ENCODE measurements at places on chromosomes 3 and 15.

DNA sequence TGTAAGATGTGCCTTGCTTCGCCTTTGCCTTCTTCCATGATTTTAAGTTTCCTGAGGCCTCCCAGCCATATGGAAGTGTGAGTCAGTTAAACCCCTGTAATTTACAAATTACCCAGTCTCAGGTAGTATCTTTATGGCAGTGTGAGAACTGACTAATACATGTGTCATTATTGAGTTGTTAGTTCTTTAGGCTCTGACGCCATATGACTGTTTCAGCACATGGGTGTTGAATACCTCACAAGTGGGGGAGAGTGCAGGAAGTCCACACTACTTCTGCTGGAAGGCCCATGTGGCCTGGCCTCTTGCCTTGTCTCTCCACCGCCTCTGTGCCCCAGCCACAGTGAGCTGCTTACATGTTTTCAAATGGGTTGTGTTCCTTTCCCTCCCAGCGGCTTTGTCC is 28.5 kb downstream of the MFSD1 start:
- DNase-seq = no peak

DNA sequence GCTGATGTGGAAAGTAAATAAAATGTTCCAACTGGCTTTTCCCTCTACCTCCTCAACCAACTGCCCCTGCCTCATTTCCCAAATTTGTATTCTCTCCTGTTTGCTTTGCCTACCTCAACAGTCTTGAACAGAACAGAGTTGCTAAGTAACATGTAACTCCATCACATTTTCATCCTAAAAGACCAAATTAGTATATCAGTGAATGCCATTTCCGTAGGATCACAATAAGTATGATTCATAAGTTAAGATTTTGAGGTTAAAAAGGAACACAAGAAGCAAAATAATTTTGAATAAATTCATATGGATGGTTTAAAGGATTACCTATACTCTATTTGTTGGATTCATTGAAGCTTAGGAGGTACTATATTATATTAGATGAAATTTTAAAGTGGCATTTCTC is 154.9 kb downstream of the ECT2 start:
- no peak for DNase-seq

- no peak for DNase-seq
These were observed 665.5 kb downstream of the NTRK3 start for GRCh38 chr15:87591042-87591441.

DNA sequence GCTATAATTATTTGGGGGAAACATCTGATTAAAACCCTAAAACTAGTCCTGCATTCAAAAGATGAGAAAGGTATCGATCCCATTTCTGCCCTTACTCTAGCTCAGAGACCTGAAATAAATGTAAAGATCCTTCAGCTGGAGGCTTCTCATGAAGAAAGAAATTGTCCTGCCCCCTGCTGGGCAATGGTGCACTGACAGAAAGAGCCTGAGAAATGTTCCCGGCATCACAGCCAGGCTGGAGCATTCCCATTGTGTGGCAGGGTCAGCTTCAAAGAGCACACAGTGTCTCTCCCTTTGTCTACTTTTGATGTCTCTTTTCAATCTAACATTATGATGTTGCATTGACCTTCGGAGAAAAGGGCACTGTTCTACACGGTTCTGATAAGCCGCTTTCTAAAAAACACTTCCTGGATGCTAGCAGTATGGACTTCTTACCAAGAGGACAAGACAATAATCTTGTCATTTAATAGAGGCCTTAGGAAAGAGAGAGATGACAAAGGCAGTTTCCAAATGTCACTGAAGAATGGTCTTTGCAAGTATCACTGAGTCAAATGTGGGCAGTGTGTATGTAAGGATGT is 287.5 kb downstream of the MAGI1 start:
- DNase-seq = no peak

GRCh38 chr3:87082796-87083440 is 92.0 kb upstream of the VGLL3 start:
- DNase-seq = no peak

- no peak for DNase-seq
These were observed 14.8 kb downstream of the TSC22D2 start for GRCh38 chr3:150422907-150423306.

- DNase-seq = no peak
These were observed 56.0 kb downstream of the KBTBD12 start for GRCh38 chr3:127970966-127971592.

DNA sequence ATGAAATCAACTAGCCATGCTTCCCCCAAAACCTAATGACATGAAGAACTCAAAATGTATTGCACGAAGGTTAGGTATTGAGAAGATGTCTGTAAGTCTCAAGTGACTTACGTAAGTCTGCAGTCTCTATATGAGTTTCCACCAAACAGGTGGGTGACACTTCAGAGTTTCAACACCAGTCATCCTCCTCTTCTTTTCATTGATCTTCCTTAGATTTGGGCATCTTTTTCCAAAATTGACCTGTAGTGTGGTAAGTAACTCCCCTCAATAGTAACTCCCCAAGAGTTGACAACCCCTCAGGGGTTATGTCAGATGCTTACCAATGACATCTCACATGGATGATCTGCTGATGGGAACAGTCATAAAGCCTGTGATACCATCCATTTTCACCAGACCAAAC is 46.1 kb downstream of the GPR176 start:
- DNase-seq = no peak

DNA sequence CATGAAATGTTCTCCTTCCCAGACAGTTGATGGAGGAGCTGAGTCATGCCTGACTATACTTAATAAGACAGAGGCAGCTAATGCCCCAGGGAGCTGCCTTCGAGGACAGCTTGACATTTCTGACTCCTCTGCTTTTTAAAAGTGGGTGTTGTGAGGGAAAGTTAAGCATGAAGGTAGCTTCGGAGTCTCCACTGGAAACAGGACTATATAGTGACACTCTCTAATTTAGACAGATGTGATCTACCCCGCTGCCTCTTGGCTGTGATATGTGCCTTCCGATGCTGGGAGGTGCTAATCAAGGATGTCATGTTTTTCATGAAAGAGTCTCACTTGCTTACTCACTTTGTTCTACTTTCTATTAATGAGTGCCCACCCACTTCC is 72.7 kb downstream of the IL1RAP start:
- no peak for DNase-seq

- DNase-seq = no peak
These were observed 69.9 kb downstream of the RGMA start for GRCh38 chr15:93019090-93019489.

GRCh38 chr3:169077394-169077906 is 586.1 kb downstream of the MECOM start:
- DNase-seq = no peak

DNA sequence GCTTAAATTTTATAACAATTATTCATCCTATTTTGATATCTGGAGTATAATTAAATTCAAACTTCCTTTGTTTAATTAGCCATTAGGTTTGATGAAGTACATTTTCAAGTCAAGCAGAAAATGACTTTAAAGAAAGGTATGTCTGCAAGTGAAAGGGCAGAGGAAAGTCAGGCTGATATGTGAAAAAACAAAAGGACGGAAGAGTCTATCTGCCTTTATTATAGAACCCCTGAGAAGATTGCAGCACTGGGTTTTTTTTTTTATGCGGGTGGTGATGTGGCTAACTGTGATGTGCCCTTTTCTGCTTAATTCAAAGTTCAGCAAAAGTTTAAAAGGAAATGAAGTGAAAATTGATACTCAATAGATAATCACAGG is 83.2 kb downstream of the COL8A1 start:
- no peak for DNase-seq

DNA sequence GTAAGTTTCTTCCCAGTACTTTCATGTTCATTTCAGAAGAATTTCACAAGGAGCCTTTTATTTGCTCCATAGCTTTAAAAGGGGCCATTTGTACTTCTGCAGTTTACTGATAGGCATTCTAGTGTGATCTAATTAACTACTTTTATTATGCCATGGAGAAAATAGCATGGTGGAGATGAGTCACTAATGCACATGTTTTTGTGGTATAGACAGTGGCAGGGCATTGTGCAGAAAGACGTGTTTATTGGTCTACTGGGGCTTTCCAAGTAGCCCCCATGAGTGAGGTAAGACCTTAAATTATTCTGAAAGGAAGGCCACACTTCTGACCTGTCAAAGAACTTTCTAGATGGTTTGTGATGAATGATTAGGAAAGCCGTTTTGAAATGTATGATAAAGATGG is 810.0 kb upstream of the NR2F2 start:
- DNase-seq = no peak

DNA sequence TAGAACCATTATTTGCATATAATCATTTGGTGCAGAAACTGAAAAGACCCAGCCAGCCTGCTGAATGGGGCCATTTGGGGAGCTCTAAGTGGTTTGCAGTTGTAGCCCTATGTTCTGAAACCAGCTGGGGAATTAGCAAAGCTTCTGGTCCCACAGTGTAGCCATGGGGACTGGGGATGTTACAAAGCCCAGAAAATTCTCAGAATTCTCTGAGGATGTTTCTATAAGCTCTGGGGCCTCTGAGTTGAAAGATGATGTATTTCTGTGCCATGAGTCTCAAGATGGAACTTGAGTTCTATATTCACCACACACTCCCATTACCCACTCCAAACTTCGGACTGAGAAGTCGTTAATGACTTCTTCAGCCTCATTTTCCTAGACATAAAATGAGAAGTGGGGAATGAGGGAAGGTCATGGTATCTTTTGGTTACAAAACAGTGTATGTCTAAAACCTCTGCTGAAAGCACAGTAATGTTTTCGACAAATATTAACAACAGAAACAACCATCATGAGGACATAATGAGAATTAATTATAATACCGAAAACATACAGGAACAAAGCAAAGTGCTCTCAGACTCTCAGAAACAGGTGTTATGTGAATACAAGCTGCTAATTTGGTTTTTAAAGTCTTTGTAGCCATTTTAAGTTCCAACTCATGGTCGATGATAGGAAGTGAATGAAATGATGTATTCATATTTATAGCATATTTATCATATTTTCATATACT is 89.4 kb downstream of the RFTN1 start:
- no peak for DNase-seq

DNA sequence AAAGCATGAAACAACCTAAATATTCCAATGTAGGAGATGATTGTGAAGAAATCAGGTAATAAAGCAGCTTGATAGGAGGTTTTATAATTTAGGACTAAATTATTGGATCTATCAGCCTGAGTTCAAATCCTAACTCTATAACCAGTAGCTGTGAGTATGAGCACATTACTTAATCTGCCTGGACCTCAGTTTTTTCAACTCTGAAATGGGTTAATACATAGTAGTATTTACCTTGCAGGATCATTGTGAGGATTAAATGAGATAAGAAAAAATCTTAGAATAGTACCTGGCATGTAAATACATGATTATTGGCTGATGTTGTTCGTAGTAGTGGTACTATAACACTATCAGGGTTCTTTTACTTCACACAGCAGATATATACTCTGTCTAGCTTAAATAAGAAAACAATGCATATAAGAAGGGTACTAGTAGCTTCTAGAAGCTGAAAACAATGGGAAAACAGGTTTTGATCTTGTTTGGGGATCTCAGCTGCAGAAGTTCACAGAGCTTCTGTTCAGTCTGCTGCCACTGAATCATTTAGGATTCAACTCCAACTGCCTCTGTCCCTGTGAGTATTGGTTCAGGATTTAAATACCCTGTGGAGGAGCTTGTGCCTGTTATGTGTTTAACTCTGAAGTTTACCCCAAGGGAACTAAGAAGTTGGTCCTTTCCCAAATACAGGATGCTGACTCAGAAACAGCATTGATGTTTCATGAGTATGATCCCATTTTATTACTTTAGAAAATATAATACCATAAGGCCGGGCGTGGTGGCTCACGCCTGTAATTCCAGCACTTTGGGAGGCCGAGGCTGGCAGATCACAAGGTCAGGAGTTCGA is 34.2 kb downstream of the KAT2B start:
- no peak for DNase-seq

DNA sequence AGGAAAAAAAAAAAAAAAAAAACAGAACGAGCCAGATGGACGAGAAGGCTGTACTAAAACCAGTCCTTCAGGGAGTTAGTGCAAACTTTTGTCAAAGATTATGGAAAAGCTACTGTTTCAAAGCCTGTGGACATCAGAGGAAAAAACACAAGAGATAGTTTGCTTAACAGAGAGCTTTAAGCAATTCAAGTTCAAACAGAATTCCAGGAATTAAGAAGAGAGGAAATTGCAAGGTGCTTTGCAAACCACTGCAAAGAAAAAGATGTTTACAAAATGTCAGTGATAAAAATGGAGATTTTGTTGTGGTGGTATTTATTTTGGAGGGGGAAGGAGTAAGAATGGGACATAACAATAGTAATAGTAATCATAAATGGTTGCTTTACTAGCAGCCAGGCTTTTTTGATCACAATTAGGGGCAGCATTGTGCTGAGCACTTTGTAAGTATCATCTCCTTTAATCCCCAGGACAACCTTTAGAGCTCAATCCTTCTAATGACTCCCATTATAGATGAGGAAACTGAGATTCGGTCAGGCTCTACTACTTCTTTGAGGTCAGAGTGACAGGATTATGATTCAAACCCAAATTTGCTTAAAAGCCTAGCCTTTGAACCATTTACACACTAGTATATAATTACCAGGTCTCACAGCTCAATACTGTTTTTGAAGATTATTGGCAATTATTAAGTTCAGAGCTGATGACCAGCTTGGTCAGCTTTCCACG is 22.4 kb upstream of the ARHGEF3 start:
- no peak for DNase-seq

- DNase-seq = no peak
These were observed 184.9 kb upstream of the NSMCE3 start for GRCh38 chr15:29454506-29454905.

GRCh38 chr15:87522997-87523396 is 733.5 kb downstream of the NTRK3 start:
- DNase-seq = no peak

GRCh38 chr3:172577987-172578570 is 54.8 kb upstream of the TNFSF10 start:
- DNase-seq = no peak

DNA sequence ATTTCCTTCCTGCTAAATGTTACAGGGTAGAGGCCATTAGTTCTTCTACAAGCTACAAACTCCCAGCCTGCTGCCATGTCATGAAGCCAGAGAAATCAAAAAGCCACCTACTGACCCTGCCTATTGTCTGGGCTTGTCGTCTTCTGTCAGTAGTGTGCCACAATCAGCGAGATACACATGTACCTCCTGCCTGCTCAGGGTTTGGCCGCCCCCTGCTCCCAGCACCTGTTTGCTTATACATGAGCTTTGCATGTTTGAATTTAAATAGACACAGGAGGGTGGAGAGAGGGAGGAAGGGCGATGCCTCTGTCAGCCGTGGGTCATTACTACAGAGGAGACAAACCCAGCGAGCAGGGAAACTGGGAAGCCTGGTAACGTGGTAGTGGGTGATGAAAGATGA is 106.1 kb downstream of the ROBO2 start:
- no peak for DNase-seq
